ENCODE measurements at places on chromosomes 6 and 20. TPM values are rescaled to one million over a fixed set of nuclear protein-coding genes. Genes with fewer than 3 reads are reported as not detected.

PLAGL2 gene
- total RNA-seq: 15.5 TPM

NOTCH4 gene
- total RNA-seq: 3.0 TPM

SLC22A16 gene
- total RNA-seq: not detected

CNKSR3 gene
- 1.7 TPM for total RNA-seq

KIAA1586 gene
- 14.4 TPM for total RNA-seq

ADTRP gene
- 46.6 TPM for total RNA-seq

CRISP2 gene
- total RNA-seq: not detected

HLA-DRA gene
- not detected for total RNA-seq

TTK gene
- 4.5 TPM for total RNA-seq

BLCAP gene
- total RNA-seq: 170 TPM

KIAA0408 gene
- not detected for total RNA-seq

UBE2C gene
- total RNA-seq: 32.9 TPM

CEP85L gene
- total RNA-seq: 23.3 TPM

ADIG gene
- total RNA-seq: not detected

ASIP gene
- not detected for total RNA-seq

PLCB1 gene
- total RNA-seq: 0.67 TPM

CYP21A2 gene
- total RNA-seq: 0.17 TPM

NELFCD gene
- total RNA-seq: 37.8 TPM

TNNC2 gene
- not detected for total RNA-seq

CFB gene
- 7.9 TPM for total RNA-seq

TCP11 gene
- total RNA-seq: not detected

CLPSL1 gene
- not detected for total RNA-seq

KCNB1 gene
- total RNA-seq: not detected

PRDM13 gene
- not detected for total RNA-seq

ABCC10 gene
- 35.0 TPM for total RNA-seq

LTB gene
- total RNA-seq: not detected

MUC22 gene
- not detected for total RNA-seq

PSORS1C1 gene
- total RNA-seq: 3.7 TPM

GSTA3 gene
- not detected for total RNA-seq

OR2B6 gene
- not detected for total RNA-seq

SIRPB2 gene
- total RNA-seq: 5.5 TPM

RPS6KA2 gene
- 47.8 TPM for total RNA-seq

NRSN1 gene
- total RNA-seq: not detected

SLC35D3 gene
- not detected for total RNA-seq

PSMB8 gene
- 34.4 TPM for total RNA-seq

COL21A1 gene
- not detected for total RNA-seq

COL19A1 gene
- total RNA-seq: 0.17 TPM

IFT52 gene
- total RNA-seq: 31.2 TPM

PDE7B gene
- 0.50 TPM for total RNA-seq

RAET1E gene
- total RNA-seq: 13.7 TPM

GLO1 gene
- 150 TPM for total RNA-seq

SLC2A4RG gene
- 35.8 TPM for total RNA-seq

TP53INP2 gene
- total RNA-seq: 4.4 TPM

PBOV1 gene
- total RNA-seq: not detected

ZNF831 gene
- not detected for total RNA-seq

GSTA2 gene
- total RNA-seq: not detected

RRP36 gene
- total RNA-seq: 63.6 TPM

MKKS gene
- total RNA-seq: 23.4 TPM

GPLD1 gene
- total RNA-seq: not detected

MYB gene
- 0.17 TPM for total RNA-seq

RNF39 gene
- total RNA-seq: 8.6 TPM

ENTPD6 gene
- 130 TPM for total RNA-seq

HINT3 gene
- 13.3 TPM for total RNA-seq

Data from mammary epithelial cell (primary cell).